ENCODE measurements at places on chromosomes 3 and 15.

DNA sequence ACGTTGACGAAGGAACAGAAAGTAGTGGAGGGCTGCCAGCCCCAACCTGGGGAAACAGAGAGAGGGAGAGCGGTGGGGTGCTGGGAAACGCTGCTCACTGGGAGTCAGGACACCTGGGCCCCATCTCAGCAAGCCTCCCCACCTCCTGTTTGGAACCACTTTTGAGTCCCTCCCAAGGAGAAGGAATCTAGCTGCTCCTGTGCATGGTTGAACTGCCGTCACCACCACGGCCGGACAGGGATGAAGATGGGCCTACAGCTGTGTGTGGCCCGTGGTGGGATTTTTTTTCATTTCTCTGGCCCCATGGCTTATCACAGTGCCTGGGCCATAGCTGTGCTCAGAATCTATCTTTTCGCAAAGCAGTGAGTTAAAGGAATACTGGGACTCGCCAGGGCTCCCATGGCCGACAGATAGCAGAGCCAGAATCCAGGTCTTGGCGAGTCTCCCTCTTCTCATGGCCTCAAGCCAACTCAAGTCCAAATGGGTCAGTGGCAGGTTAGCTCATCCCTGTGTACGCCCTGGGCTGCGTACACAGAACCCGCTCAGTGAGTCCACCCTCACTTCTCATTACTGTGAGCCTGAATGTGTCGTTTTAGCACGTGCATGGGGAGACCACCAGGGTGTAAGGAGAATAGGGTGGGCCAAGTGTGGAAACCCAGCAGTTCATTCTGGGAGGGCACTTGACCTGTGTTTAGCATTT lies 271.2 kb downstream of the FAM43A start:
- DNase-seq, result no peak

DNA sequence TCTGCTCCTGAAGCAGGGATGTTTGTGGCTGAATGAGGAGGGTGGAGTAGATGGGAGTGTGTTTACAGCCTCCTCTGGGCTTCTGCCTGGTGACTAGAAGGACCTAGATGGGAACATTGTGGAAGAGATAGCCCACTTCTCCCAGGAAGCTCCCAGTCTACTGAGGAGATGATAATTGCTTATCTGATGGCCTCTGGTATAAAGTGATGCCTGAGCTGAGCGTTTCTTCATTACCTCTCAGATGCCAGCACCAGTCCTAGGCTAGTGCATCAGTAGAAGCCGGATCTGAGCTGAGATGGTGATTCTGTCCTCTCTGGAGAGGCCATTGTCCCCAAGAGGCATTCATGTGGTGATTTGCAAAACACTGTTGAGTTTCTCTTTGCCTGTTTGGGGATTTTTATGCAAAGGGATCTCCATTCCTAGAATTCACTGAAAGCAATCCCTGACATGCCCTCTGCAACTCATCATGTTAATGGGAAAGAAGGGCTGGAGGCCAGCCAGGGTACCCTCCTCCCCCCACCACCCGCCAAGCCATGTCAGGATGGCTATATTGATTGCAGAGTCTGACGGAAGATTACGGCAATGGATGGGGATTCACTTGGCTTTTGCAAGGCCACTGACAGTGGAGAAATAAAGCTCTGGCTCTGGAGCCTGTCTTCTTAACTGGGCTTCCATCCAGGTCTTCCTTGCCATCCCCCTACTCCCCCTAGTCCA lies 166.4 kb upstream of the ROPN1 start:
- DNase-seq, result no peak

GRCh38 chr15:92097474-92098178 lies 244.1 kb downstream of the SLCO3A1 start:
- DNase-seq, result peak; percentile 30

- DNase-seq, result no peak
Observed at GRCh38 chr3:7950890-7951289, 550.7 kb upstream of the LMCD1 start.

- no peak for DNase-seq
Observed at GRCh38 chr15:35066094-35066493, 19.0 kb downstream of the NANOGP8 start.

DNA sequence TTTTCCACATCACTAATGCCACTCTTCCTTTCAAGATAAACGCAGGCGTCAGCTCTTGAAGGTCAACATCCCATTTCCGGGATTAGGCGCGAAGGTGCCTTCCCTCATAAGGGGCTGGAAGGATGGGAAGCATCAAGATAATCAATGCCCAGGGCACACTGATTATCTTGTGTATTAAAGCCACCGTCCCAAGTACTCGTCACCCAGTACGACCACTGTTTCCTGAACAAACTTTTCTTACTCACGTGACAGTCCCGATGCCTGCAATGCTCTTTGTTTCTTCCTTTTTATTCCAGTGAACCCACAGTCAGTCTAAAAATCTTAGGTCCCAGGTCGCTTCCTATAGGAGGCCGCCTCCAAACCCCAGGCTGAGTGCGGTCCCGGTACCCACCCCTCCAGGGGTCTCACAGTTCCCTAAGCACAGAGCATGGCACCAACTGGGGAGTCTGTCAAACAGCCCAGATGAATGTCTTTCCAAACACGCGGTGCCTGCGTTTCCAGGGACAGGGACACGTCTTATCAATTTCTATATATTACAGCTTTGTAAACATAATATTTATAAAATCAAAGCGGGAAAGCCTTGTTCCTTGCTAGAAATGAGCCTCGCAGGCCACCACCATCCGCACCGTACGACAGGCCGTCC lies 589 bp downstream of the ANAPC13 start:
- no peak for DNase-seq

DNA sequence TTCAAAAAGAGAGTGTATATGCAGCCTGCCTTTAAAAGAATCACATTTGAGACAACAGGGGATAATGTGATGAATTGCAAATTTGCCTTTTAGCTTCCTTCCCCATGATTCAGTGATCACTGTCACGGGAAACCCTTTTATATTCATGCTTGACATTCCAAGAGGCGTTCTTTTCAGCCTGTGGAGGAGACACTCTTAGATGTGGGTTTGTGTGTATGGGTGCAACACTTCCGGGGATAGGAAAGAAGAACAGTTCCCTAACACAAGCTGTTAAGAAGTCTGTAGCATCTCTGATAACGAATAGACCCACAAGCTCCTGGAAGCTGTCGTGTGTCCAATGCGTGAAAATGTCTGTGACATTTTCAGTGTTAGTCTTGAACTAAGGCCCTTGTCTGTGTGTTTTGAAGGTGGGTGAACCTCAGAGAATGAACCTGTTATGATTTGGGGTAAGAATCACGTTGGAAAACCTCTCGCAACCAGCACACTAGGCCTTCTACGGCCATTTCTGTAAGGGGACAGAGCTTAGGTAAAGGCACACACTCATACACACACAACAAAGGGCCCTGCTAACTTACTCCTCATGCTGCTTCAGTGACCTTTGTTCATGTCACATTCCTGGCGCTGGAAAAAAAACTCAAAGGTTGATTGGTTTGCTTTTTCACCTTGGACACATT lies 229.2 kb upstream of the ST8SIA2 start:
- DNase-seq, result no peak

DNA sequence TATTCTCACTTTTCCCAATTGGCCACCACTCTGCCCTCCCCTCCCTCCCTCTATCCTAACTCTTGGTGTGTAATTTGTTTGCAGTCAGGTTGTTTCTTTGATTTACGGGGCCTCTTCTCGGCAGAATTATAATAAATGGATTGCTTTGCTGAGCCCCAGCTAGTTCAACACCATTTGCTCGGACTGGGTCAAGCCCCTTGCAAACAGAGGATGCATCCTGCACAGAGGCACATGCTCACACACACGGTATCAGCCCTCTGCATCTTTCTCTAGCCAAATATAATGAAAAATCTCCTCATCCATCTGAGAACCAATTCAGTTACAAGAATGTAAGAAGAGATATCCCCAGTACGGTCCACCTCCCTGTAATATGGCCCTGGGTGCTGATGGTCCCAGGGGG lies 97.7 kb downstream of the EPHB1 start:
- no peak for DNase-seq

DNA sequence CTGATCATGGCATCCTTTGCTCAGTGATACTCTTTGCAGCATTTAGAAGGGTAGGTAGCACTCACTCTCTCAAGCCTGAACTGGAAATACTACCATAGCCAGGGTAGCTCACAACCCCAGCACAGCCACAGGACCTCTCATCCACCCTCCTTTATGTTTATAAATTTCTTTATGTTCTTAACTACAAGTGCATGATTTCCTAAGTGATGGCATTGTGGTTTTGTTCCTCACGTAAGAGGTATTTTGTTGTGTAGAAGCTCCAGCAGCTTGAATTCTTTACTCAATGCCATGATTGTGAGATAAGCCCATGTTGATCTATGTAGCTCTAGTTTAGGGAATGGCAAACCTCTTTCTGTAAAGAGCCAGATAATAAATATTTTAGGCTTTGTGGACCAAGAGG lies 7.9 kb upstream of the RTP3 start:
- DNase-seq, result no peak

DNA sequence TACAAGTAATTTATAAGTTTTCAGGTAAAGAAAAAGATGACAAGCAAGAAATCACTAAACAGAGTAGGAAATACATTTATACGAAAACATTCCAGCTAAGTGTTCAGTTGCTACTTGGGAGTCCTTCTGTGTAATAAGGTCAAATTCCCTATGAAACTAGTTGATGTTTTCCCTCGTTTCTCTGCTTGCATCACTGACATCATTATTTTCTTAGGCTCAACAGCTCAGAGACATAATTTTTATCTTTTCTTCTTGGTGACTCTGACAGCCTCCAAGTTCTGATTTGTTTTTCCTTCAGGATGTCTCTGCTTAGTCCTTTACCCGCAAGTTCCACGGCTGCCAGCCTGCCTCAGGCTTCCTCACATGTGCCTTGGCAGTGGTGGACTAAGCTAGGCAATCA lies 173.6 kb downstream of the P3H2 start:
- no peak for DNase-seq

- DNase-seq, result no peak
Observed at GRCh38 chr3:49805367-49805782, 2.3 kb downstream of the INKA1 start.

DNA sequence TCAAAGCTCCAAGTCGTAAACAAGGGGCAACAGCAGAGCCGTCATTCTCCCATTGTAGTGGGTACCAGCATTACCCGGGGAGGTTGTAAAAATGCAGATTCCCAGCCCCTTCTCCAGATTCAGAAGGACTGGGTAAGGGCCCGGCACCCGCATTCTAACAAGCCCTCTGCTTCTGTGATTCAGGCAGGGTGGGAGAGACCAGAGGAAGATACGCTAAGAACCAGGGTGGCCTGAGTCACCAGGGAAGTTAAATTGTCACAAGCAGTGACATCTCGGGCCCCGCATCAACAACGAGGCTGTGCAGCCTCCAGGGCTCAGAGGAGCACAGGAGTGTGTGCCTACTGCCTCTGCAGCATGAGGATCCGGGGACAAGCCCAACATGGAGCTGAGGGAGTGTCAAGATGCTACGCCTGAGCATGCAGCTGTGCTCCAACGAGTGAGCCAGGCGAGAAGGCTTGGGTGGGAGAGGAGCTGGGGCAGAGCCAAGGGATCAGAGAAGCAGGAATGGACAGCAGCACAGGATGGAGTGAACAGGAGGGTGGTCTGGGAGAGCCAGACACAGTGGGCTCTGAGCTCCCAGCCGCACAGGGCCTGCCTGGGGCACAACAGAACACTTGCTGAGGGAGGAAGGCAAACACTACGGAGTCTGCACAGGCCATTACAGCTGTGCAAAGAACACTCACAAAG lies 68.5 kb downstream of the CPN2 start:
- DNase-seq, result no peak

- no peak for DNase-seq
Observed at GRCh38 chr3:45690336-45691035, 1.3 kb downstream of the SACM1L start.

GRCh38 chr3:4982773-4983738 lies 3.8 kb downstream of the BHLHE40 start:
- no peak for DNase-seq

GRCh38 chr3:194181612-194182529 lies 45.9 kb downstream of the HES1 start:
- DNase-seq, result no peak

GRCh38 chr15:29675791-29676301 lies 146.4 kb downstream of the TJP1 start:
- DNase-seq, result no peak

- DNase-seq, result no peak
Observed at GRCh38 chr3:156586905-156587759, 32.2 kb upstream of the SSR3 start.

DNA sequence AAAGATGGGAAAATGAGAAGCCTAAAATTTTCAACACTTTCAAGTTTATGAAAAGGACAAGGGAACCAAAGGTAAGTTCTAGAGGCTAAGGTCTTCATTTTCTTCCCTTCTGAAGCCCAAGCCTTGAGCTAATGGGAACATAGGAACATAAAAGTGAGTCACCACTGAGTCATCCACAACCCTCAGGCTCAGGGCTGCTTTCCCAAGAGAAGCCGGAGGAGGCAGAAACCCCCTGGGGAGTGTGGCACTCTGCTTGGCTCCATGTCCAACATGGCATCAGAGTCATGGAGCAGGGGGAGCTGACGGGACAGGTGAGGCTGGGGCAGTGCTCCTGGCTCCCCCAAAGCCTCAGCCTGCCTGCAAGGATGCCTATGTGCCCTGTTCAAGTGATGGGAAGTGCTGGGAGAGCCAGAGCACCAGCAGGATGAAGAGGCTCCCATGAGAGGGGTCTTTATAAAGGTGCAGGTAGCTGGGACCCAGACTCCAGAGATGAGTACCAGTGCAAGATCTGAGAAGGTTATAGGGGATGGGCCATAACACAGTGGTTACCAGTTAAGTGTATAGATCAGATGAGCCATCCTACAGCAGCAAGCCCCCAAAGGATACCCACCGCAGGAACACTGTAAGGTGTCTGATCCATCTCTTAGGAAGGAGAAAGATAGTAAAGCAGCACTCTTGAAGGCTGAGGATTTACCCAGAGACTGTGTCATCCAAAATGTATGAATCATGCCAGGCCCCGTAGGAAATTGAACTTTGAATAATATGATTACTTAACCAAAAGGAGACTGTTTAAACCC lies 31.8 kb upstream of the RYR3 start:
- DNase-seq, result no peak

DNA sequence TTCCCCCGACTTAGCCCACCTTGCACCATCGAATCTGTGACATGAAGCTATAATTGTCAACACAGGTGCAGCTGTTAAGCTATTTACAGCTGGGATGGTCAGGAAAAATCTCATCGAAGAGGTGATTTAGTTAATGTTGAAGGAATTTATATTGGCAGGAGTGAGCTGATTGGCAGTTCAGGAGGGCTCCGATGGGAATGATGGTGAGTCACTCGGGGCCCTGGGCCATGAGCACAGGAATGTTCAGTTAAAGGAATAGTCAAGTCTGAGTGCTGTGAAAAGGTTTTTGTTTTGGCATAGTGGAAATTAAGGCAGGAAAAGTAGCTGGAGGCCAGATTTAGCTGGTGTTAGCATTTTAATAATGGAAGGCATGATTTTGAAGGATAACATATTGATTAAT lies 95.7 kb downstream of the OXSM start:
- DNase-seq, result no peak

Measured in NCI-H187 treated with DMSO at 0.1 percent for 48 hours (cell line).